Peyer's patch (tissue), 4 donors: ENCODE measurements at places on chromosomes 5 and 9.

DNA sequence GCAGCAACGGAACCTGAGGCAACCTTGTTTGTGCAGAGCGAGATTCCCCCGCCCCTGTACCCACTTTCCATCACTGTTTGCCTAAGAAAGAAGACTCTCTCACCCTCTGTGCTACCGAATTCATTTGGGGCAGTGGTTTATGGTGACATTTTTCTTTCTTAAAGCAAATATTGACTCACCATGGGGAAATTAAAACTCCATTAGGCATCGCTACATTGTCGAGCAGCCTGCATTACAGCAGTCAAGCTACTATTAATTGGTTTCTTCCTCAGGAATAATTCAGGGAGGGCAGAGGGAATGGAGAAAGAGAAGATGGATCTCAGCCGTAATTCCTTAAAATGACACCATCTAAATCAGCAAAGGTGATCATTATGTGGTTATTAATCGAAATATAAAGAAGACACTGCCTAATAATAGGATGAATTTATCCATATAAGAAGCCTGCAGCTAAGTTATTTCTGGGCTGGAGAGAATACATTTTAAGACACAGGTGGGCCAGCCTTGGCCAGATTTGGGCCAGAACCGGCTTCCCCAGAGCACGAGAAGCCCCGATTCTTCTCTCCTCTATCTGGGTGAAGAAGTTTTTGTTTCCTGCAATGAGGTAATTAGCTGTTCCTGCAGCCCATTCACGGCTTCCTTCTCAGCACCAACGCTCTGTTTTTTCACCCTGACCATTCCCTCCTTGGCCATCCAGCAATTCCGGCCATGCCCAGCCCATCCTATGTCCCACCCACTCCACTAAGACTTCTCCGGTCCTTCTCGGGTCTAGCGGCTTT lies 16.8 kb downstream of the CFAP77 start:
- DNase-seq, result no peak

DNA sequence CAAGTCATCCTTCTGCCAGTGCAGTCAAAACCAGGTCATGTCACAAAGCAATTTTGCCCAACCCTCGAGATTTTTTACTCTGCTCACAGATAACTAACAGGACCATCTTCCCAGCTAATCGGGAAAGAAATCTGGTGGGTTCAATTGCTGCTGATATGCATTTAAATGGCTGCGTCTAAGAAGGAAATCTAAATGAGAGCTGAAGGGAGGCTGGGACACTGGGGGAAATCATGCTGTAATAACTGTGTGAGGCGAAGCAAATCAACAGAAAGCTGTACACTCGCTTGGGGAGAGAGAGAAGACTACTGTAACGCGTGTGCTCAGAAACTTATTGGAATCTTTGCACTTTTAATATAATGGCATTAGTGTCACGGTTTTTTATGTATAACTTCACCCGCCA lies 535.0 kb downstream of the CDK5RAP2 start:
- no peak for DNase-seq

DNA sequence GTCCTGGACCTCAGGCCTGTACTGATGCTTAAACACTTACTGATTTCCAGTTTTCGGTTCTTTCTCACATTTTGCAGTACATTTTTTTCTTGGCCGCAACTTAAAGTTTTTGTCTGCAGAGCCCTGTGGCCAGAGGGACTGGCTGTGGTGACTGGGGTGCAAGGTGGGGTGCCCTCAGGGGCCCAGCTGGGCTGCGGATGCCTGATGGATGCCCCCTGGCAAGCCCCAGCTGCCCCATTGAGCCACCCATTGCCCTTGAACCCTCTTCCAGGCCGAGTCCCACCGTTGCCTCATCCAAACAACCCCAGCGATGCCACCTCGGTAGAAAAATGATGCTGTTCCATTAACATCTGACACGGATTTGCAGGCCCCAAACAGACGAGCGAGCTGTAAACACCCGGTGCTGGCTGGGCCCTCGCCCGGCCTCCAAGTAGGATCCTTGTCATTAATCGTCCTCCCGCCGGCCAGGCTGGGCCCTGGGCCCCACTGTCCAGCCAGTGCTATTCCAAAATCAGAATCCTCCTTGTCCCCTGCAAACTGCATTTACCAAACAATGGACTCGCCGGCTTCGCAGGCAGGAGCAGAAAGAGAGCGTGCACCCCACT lies 107.9 kb downstream of the PHF2 start:
- DNase-seq, result no peak

- DNase-seq, result no peak
Observed at GRCh38 chr9:76927540-76928240, 21.8 kb upstream of the PRUNE2 start.

- peak; percentile 85 for DNase-seq
Observed at GRCh38 chr9:72476617-72477437, 44.6 kb upstream of the TMC1 start.

DNA sequence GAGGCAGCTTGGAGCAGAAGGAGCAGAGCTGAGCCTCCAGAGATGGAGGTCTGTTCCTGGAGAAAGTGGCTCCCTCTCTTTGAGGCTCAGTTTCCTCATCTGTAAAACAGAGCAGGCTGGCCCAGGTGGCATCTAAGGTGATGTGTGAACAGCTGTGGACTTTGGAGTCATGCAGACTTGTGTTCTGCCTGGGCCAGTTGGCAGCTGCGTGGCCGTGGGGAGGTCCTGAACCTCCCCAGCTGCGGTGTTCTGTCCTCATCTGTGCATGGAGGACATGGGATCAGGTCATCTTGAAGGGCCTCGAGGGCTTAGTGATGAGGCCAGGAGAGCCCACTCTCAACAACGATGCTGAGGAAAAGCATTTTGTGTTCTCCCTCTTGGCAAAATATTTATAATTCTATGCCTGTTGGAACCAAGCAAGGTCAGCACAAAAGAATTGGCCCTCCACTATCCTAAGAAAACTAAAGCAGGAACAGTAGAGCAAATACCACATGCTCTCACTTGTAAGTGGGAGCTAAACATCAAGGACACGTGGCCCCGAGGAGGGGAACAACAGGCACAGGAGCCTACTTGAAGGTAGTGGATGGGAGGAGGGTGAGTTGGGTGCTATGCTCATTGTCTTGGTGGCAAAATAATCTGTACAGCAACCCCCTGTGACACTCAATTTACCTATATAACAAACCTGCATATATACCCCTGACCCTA lies 63.2 kb upstream of the COL15A1 start:
- DNase-seq, result no peak

DNA sequence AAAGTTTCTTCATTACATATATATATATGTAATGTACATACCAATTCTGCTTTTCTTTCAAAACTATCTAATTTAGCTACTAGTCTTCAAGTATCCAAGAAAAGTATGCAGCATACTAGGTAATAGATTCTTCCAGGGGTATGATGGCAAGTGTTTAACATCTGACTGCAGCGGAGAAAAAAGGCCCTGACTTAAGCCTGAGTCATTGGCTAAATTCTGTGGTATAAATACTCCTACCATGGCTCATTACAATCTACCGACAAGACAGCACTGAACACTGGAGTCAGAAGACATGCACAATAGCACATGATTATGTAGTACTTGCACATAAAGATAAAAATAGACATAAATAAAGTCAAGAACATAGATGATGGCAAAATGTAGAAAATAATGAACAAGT lies 439.9 kb downstream of the BRINP1 start:
- DNase-seq, result no peak

DNA sequence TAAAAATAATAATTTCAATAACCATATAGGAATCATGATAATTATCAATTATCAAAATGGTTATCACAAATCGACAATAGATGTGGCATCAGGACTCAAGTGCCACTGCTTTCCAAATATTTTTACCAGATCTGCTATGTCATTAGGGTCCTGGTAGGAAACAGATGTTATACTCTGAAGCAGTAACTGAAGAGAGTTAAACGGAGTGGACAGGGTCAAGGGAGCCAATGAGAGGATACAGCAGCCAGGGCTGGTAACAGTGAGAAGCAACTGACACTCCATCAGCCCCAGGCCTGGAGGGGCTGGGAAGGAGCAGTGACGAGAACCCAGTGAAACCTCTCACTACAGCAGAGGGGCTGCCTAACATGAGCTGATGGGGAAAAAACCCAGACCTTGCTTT lies 322.4 kb downstream of the NPR3 start:
- no peak for DNase-seq

GRCh38 chr5:125376059-125376641 lies 629.7 kb upstream of the ZNF608 start:
- DNase-seq, result no peak

DNA sequence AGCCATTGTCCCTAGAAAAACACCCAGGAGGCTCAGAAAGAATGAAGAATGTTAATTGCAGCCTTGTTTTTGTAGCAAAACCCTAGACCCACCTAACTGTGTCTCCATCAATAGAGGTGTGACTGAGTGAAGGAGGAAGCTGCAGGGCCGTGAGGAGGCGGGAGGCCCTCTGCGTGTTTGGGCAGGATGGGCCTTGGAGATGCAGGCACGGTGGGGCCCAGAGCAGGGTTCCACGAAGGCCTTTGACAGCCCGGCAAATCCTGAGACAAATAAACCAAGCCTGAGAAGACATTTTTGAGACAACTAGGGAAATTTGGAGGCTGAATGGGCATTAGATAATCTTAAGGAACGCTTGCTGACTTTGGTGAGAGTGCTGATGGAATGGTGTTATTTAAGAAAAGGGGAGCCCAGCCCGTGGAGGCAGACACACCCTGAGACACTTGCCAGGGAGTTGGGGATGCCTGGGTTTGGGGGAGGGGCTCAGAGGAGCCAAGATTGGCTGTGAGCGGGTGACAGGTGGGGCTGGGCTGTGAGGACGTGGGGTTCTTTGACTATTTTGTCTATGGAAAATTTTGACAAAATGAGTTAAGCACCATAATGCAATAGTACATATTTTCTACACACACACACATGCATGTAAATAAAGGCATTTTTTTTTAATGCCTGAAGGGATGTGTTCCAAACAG lies 48.8 kb downstream of the BARX1 start:
- DNase-seq, result no peak

DNA sequence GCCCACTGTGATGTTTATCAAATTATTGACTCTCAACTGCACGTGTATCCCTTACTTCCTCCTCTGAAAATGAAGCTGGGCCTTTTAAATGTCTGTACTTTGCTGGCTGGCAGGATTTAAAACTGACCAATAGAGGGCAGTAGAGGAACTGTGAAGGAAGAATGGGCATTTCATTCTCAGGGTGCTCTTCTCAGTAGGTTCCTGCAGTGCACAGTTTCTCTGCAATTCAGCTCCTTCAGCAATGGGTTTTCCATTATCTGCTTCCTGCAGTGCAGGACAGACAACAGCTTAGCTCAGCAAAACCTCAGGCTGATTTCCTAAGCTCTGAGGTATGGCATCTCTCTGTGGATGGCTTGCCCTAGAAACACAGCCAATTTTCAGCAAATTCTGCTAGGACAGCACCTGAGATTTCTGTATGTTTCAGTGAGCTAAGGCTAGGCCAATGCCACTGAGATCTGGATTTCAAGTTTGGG lies 298.4 kb upstream of the PRDM9 start:
- no peak for DNase-seq
